ENCODE measurements at places on chromosomes 11 and 22.

DNA sequence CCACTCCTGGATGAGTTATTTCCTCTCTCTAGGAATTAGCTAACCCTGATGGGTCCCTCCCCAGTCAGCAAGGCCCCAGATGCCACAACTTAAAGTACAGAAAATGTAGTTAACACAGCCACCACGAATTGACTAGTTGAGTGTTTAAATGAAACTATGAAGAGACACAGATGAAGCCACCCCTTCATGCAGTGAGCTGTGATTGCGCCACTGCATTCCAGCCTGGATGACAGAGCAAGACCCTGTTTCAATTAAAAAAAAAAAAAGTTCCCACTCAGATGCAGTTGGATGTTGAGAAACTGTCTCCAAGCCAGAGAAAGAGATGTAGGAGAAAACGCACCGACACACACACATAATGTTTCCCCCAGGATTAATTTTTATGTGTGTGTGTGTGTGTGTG, 53.3 kb downstream of the SCN3B start:
- no peak for DNase-seq

GRCh38 chr11:12624595-12624994, 49.6 kb upstream of the TEAD1 start:
- no peak for DNase-seq

DNA sequence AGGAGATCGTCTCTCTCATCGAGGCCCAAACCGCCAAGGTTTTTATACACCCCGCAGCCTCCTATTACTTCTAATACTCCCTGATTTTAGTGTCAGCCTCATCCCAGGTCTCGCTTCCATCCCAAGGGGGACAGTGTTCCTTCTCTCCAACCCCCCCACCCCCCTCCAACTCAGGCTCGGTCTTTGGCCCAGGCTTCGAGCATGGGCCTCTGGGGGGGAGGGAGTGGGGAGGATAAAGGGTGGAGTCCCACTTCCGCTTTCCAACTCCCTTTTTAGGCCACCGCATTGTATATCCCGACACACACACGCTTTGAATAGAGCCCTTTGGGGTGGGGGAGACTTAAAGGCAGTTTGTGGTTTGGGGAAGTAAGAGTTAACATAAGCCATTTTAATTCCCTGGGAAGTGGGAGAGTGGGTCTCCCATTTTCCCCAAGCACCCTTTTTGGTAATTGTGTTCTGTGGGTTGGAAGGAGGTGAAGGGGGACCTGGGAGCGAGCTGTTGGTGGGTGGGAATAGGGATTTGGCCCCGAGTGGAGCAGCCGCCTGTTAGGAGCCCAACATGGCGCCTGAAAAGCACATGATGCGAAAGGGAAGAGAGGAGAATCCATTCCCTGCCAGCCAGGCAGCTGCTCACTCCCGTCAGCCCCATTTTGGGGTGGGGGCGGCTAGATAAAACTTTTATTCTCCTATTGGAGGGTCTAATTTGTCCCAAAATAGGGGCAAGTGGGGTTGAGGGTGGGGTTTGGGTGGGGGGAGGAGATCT, 844 bp downstream of the PCF11 start:
- DNase-seq = no peak

DNA sequence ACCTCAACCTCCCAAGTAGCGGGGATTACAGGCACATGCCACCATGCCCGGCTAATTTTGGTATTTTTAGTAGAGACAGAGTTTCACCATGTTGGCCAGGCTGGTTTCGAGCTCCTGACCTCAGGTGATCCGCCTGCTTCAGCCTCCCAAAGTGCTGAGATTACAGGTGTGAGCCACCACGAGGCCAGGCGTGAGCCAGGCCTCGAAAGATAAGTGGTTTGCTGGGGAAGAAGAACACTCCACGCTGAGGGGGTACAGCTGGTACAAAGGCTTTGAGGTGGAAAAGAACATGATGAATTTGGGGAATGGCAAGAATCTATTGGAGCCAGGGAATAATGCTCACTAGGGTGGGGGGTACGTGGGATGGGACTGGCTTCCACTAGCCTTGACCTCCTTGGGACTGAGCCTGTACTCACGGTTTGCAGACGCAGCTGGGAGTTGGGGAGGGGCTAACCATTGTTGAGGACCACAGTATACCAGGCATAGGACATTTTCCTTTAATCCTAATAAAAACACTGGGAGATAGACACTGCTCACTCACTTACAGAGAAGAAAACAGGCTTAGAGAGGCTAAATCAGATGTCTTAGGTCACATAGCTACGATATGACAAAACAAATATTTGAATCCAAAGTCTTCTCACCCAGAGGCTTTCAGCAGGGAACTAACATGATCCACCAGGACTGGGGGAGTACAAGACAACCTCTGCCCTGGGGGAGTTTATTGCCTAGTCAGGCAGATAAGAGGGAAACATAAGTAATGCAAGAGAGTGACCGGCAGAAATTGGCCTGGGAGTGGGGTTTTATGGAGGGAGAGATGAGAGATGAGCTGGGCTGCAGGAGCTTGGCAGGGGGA, 4.9 kb downstream of the SLCO2B1 start:
- no peak for DNase-seq

DNA sequence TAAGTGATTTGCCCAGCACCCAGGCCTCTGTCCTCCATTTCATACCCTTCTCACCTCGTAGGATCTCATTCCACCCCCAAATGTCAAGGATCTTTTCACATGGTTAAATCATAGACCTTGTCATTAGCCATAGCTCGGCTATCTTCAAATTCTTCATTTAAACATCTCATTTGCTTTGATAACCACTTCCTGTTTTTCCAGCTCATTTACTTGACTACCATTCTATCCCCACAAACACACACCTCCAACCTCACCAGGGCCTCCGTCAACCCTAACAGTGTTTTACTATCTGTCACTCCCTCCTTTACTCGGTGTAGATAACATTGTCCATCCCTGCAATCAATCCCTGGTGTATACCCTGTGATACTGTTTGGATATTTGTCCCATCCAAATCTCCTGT, 36.8 kb upstream of the LARGE1 start:
- no peak for DNase-seq

Measured in NCI-H2081 treated with DMSO at 0.1 percent for 48 hours (cell line).